Stimulated activated CD4-positive, alpha-beta T cell treated with anti-CD3 and anti-CD28 coated beads, TNF-alpha, amount 100 ng/mL, for 48 hours (primary cell): ENCODE measurements at places on chromosomes 4 and X.

GRCh38 chrX:14028473-14028872 lies 1.2 kb downstream of the GEMIN8 start:
- DNase-seq, result no peak

DNA sequence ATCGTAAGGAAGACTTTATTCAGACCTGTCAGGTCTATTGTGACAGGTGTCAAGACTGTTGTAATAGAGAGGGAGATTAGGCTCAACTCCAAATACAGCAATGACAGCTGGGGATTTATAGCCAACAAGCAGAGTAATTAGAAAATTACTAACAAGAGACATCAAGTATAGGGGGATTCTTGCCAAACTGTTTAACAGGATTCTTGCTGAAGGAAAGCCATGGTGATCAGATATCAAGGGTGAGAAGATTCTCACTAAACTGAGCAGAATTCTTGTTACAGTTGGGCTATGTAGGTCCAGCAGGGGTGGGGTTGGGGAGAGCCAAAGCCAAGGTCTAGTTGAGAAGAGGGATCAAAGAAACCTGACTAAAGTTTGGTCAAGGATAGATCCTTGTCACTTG lies 461.0 kb upstream of the GALNT7 start:
- DNase-seq, result no peak

DNA sequence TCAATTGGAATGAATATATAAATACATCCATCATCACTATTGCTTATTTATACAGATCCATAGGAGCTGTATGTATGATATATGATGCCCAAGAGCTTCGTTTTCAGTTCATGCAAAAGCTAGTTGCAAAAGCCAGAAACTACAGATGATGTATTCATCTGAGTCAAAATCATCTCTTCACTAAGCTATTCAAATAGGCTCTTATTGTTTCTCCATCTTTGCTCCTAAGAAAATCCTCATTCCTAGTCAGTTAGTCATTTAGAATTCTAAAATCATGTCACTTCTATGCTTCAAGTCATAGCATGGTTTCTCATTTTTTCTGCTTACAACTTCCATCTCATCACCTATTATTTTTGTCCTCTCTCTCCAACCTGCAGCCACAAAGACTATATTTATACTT lies 300.1 kb upstream of the TRAM1L1 start:
- no peak for DNase-seq

GRCh38 chrX:151227627-151228026 lies 51.2 kb downstream of the GPR50 start:
- no peak for DNase-seq

DNA sequence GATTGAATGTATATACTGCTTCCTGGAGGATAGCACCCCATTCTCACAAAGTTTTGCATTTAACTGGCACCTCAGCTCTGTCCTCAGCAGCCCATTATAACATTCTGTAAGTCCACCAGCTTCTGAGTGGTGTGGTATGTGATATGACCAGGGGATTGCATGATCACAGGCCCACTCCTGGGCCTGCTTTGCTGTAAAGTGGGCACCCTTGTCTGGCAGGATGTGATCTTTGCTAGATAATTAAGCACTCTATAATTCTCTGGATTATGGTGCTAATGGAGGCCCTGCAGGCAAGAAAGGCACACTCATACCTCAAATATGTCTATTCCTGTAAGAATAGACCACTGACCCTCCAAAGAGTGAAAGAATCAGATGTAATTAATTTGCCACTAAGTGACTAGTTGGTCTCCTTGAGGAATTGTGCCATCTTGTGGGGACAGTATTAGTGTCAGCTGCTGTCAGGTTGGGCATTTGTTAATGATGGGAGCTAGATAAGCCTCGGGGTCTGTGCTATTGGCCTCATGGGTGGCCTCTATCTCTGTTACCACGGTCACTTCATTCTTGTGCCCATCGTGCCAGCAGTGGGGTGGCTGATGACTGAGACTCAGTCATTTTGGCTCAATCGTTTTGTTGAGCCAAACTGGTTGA lies 2.2 kb upstream of the CFI start:
- DNase-seq, result no peak

DNA sequence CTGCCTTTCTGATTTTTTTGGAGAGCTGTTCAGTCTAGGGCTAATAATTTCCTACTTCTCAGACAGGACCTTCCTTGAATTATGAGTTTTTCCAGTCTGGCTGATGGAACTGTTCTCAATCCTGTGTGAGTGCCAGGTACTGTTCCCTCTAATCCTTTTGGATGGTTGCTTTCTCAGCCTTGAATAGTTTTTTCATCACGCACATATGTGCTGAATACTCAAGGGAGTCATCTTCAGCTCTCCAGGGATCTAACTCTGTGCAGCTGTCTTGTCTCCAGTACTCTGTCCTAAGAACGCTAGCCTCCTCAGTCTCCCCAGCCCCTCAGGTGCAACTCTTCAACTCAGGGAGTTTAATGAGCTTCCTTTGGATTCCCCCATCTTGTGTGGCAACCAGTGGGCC lies 93.2 kb downstream of the GASK1B start:
- no peak for DNase-seq

DNA sequence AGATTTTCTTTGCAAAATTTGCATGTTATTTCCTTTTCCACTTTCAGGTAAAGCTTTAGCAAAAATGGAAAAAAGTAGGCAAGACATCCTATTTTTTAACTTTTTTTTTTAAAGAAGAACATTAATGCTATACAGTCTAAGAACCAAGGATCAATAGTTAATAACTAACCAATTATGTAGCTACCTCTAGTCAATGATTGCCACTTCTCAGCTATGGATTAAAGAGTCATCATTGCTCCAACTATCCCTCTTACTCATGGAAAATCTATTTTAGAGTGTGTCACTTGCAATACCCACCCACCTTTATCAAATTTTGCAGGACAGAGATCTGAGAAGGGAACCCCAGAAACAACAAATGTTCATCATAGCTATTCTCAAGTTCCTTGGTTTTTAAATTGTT lies 223.1 kb downstream of the ANK2 start:
- no peak for DNase-seq

GRCh38 chr4:40309250-40309774 lies 25.8 kb upstream of the CHRNA9 start:
- DNase-seq, result peak; percentile 80

- no peak for DNase-seq
These were observed 1.4 kb downstream of the JADE3 start for GRCh38 chrX:46913667-46914066.

- no peak for DNase-seq
These were observed 121.2 kb upstream of the BANK1 start for GRCh38 chr4:101669138-101669831.

- DNase-seq, result peak; percentile 21
These were observed 9.6 kb upstream of the TMA16 start for GRCh38 chr4:163484906-163485305.

GRCh38 chr4:47654972-47655693 lies 170.1 kb downstream of the ATP10D start:
- DNase-seq, result no peak

DNA sequence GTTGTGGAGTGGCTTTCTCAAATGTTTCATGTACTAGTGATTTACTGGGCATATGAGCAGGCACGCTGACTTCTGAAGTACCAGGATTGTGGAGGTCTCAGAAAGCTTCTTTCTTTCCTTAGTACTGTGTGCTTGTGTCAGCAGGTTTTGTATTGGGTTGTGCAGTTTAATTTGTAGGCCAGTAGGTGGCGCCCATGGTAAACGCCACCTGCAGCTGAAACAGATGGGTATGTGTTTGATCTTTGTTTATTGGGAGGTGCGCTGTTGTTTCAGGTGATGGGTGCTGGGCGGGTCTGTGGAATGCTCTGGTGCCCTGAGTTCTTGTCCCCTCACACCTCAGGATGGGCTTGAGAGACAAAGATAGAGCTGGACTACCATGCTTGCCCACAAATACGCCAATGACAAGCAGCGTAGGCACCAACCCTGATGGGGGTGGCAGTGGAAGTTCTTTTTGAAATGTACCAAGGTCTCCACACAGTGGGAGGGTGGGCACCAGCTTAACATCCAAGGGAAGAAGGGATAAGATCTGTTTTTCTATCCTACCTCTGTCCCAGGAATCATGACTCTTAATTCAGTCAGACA lies 141.5 kb downstream of the RPS6KA6 start:
- DNase-seq, result no peak

GRCh38 chr4:27908356-27908755 lies 1047.7 kb downstream of the STIM2 start:
- no peak for DNase-seq

DNA sequence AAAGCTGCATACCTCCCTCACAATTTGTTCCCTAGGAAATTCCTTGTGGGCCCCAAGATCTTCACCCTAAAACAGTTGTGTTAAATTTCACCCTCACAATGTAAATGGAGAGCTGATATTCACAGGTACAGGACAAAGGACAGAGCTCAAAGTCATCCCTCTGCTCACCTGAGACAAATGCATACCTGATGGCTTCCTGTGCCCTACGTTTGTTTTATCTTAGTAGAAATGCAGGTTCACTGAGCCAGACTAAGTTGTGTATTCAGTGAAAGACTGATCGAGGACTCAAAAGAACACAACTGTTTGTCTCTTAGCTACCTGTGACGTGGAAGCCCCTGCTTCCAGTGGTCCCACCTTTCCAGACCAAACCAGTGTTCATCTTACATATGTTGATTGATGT lies 53.6 kb downstream of the TRMT44 start:
- no peak for DNase-seq
